ENCODE measurements at places on chromosomes 4 and X.

DNA sequence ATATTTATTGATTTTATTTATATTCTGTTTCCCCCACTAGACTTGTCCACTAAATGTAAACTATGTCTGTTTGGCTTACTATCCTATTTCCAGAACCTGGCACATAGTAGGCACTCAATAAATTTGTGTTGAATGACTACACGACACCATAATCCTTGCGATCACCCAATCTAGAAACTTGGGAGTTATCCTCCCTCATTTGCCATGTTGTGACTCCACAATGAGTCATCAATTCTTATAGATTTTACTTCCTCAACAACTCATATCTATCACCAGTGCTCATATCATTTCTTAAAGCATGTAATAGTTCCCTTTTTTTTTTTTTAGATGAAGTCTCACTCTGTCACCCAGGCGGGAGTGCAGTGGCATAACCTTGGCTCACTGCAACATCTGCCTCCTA lies 39.9 kb upstream of the VAMP7 start:
- DNase-seq = no peak

GRCh38 chr4:149264093-149264733 lies 551.4 kb downstream of the IQCM start:
- DNase-seq = no peak

- no peak for DNase-seq
Measured at GRCh38 chrX:148917441-148917840, 417.0 kb downstream of the AFF2 start.

DNA sequence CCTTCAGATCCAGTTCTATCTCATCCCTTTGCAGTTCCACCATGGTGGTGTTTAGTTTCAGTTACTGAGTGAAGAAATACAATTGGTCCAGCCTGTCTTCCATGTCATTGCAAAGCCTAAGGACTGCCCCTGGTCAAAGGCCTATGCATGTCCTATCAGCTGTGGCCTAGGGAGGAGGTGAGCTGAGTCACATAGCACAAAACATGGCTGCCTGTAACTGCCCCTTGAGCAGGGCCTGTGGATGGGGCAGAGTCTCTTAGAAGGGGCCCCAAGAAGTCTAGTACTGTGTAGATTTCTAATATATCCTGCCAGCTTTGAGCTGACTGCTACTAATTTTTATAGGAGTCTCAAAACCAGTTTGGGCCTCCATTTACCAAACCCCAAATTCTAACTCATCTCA lies 296.7 kb downstream of the FBXW7 start:
- no peak for DNase-seq

DNA sequence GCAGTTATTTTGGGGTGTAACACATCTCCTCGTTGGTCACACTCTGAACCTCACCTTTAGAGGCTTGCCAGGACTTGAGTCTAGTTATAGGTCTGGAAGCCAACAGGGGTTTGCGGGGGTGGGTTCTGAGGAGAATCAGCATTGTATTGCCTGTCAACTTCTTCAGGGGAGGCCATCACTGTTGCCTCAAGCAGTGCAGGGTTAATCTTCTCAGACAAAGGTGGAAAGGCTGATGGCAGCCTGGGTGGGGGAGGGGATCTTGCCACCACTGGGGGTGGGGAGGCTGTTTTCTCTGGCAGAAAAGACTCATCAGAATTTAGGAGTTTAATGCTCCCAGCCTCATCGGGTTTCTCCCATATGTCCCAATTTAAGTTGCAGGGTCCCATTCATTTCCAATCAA lies 387.8 kb downstream of the PRR32 start:
- no peak for DNase-seq

DNA sequence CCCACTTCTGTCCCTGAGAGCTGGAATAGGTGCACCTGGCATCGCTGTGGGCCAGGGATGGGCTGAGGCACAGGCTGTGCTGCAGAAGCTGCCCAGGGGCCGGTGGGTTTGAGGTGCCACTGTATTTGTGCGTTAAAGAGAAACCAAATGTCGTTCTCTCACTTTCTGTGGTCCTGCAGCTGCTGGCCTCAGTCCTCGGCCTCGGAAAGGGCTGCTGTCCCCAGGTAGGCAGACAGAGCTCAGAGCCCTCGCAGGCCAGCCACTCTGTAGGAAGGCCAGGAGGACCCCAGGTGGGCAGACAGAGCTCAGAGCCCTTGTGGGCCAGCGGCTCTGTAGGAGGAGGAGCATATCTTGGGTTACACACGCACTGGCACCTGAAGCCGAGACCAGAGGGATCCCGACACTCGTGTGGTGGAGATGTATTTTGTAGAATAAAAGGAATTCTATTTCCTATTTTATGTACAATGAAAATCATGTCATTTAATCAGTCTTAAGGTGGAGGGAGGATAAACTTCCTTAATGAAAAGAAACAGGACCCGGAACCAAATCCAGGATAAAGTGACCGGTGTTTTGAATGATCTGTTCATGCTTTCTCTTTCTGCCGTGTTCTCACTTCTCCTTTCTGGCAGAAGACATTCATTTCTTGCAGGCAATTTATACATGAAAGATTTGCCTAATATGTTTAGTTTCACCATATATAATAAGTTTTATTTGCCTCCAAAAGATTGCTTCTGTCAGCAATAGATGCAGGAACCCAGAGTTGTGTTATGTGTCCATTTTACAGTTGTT lies 54.4 kb upstream of the HGFAC start:
- DNase-seq = no peak

- no peak for DNase-seq
Measured at GRCh38 chrX:112687189-112687691, 7.5 kb upstream of the LHFPL1 start.

DNA sequence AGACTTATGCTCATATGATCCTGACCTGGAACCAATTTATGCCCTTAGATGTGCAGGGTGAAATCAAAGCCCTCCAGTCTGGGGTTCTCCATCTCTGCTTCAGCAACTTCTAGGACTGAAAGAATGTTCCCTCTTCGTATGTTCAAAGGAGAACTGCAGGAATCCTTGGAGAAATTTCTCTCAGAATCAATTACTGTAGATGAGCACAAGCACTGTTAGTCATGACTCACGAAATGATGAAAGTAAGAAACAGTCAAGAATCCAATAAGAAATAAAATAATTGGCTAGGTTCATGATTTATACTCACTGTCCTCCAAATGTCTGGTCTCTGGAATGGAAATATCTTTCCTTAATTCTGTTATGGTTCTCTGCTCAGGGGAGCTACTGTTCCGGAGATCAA lies 348.2 kb downstream of the PDGFC start:
- no peak for DNase-seq

- DNase-seq = no peak
Measured at GRCh38 chr4:2290488-2290887, 28.6 kb upstream of the MXD4 start.

- DNase-seq = no peak
Measured at GRCh38 chr4:121448231-121448630, 67.4 kb upstream of the QRFPR start.

DNA sequence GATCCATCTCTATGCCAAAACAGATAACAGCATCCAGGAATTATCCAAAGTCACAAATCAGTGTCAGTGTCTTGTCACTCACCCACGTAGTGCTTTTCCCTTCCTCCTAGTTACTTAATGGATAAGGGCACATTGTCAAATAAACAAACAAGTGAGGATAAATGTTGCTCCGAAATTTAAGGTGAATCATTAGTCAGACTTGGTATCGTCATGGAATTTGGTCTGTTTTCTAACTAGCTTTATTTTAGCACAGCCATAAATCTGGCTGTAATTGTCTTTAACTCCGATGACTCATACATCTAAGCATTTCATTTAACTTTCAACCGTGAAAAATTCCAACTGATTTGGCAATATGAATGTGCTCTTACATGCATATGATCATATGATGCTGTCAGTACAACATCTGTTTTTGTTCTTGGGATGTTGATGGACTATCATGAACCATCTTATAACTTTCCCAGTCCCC lies 83.3 kb downstream of the SNCA start:
- DNase-seq = no peak

DNA sequence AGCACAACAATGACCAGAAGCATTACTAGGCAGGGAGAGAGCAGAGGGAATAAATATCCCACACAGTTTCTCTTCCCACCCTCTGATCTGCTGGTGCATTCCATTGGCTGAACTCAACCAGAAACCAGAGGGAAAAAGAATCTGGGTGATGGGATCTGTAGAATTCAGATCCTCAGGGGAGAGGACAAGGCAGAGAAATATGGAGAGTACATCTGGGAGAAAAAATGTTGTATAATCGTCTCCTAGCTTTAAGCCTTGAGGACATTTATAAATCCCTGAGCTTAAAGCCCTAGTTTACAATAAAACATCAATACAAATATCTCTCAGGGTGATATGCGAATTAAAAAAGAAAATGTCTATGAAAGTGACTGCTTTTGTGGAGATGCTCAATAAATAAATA lies 368.1 kb upstream of the MAD2L1 start:
- DNase-seq = no peak

GRCh38 chr4:24778464-24779225 lies 16.7 kb upstream of the SOD3 start:
- no peak for DNase-seq

GRCh38 chr4:129335276-129335675 lies 239.3 kb downstream of the C4orf33 start:
- no peak for DNase-seq

DNA sequence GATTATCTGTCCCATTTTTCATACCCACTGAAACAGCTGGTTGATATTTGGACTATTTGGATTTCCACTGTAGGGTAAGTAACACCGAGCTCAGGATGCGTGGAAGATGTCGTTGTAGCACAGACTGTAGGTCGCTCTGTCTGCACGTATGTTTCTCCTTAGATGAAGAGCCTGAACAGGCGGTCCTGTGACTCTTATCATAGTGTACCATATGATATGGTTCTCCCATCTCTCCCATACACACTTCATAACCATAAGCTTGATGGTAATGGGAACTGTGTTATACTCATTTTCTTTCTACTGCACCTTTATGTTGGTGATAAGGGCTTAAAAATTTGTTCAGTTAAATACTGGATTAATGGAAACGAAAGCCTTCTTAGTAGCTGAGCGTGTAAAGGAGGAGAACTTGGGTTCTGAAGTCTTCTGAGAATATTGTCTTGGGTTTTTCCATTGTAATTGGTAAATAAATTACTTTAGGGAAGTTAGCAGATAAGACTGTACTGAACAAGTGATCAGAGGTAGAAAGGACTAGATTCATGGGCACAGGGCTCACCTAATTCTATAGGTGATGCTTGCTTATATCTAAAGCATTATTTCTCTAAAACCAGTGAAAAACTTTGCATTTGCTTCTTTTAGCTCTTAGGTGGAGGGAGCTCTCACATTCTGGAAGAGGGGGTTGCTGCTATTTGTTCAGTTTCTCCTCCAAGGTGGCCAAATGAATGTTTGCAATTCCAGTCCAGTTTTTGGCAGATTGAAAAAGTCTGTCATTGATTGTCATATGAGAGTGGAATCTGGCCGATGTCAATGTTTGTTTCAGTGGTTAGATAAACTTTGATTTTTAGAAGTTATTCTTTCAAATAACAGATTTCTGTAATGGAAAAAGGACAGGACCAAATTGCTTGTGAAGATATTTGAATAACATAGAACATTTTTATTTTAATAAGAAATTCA lies 15.8 kb downstream of the SMAD1 start:
- DNase-seq = no peak

DNA sequence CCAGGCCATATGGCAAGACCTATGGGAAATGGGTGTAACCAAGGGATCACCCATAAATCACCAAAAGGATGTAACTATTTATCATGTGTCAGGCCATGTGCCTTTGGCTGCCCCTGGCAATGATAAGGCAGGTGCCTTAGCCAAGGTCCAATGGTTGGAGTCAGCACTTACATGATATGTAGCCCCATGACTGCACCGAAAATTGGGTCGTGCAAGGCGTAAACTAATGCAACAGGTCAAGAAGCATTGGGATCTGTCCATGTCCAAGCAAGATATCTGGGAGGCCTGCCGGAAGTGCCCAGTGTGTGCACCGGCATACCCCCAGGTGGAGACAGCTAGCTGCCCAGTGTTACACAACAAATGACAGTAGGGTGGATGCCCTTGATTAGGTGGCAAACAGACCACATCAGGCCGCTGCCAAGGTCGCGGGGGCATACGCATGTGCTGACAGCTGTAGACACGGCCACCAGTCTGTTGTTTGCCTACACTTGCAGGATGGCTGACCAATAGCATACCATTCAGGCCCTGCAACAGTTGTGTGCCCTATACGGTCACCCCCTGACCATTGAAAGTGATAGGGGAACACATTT lies 698.2 kb upstream of the AGA start:
- no peak for DNase-seq

DNA sequence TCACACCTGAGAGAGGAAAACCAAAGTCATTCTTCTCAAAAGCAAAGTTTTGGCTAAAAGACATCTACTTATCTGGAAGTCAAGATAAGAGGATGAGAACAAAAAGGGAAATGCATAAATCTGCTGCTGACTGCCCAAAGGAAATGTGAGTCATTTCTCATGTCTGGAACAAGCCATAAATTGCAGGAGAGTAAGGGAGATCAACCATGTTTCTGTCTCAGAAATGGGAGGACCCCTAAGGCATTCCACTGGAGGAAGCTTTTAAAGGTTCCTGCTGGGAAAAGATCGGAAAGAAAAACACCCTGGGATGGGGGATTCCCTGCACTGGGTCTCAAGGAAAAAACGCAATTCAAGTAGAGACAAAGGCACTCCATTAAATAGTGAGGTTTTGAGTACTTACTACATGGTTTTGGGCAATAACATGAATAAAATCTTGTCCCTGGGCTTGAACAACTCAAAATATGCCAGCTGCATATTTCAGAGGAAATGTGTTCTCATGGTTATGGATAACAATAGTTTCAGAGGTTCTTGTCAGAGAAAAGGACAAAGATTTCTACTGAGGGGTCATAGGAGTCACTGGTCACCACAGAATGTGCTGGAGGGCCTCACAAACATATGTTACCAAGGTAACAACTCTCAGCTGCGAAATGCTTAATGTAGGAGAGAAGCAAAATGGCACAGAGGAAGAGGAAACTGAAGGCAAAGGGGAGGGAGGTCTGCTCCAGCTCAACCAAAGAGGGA lies 19.3 kb downstream of the GPR143 start:
- no peak for DNase-seq

DNA sequence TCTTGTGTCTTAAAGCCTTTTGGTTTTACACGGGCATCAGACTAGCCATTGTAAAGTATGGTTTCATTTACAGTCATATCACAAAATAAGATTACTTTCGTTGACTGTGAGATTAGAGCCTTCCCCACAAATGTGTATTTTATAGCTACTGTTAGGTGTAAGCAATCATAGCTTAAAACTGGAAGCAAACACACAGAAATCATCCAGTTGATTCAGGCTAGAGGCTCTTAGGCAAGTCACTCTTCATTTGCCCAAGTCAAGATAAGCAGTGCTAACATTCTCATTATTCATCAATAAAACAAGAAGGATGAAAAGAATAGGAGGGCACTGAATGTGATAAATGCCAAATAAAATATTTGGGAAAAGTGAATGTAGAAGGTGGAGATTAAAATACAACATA lies 448.7 kb upstream of the FAM241A start:
- DNase-seq = no peak

All from posterior cingulate gyrus (tissue), 11 donors.